ENCODE measurements at places on chromosomes 1 and 21. TPM values are rescaled to one million over a fixed set of nuclear protein-coding genes. Genes with fewer than 3 reads are reported as not detected.

DNA sequence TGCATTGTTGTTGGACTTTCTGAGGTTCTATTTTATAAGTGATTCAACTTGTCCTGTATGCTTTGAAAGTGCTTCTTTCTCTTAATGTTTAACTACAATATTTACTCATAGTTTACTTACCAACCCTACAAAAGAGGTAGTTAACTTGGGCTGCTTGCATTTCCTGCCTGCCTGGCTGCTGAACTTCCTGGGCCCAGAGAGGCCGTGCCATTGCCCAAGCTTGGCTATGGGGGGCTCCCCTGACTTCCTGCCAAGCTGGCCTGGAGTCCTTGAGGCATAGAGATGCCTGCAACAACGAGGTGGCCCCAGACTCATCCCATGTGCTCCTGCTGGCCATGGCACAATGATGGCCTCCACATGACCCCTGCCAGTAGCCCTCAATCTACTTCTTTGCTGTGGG lies 361.6 kb upstream of the PLD5 start:
- no peak for DNase-seq

GRCh38 chr1:89611721-89612120 lies 21.2 kb upstream of the LRRC8C start:
- DNase-seq: no peak

DNA sequence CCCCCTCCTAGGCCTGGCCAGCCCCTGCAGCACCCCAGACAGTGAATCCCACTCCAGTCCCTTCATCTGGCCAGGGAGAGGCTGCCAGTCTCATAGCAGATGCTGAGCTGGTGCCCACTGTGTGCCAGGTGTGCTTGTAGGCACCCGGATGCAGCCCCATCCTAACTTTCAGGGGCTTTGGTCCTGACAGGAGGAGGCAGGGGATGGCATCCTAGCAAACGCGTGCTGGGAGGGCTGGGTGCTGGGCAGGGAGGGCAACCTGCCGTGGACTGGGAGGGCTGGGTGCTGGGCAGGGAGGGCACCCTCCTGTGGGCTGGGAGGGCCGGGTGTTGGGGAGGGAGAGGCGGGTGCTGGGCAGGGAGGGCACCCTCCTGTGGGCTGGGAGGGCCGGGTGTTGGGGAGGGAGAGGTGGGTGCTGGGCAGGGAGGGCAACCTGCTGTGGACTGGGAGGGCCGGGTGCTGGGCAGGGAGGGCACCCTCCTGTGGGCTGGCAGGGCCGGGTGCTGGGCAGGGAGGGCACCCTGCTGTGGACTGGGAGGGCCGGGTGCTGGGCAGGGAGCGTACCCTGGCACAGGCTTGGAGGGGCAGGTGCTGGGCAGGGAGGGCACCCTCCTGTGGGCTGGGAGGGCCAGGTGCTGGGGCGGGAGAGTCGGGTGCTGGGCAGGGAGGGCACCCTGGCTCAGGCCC lies 35.3 kb downstream of the SLC19A1 start:
- DNase-seq: no peak

DNA sequence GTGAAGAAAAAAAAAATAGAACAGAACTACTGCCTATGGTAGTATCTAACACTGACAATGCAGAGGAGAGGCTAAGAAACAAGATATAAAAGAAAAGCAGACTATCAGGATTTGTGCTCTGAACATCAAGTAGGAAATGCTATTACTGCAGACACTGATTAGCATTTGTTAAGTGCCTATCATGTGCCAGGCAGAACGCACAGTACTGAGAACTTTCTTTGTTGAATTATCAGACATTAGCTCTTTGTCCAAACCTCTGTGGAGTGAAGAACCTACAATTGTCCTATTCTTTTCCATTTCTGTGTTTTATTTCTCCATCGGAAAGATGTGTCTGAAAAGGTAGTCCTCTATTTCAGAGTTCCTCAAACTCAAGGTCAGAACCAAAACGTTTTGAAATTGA lies 30.5 kb upstream of the DISP1 start:
- no peak for DNase-seq

- peak; percentile 96 for DNase-seq
Observed at GRCh38 chr1:161115132-161115711, 2.6 kb downstream of the PFDN2 start.

DNA sequence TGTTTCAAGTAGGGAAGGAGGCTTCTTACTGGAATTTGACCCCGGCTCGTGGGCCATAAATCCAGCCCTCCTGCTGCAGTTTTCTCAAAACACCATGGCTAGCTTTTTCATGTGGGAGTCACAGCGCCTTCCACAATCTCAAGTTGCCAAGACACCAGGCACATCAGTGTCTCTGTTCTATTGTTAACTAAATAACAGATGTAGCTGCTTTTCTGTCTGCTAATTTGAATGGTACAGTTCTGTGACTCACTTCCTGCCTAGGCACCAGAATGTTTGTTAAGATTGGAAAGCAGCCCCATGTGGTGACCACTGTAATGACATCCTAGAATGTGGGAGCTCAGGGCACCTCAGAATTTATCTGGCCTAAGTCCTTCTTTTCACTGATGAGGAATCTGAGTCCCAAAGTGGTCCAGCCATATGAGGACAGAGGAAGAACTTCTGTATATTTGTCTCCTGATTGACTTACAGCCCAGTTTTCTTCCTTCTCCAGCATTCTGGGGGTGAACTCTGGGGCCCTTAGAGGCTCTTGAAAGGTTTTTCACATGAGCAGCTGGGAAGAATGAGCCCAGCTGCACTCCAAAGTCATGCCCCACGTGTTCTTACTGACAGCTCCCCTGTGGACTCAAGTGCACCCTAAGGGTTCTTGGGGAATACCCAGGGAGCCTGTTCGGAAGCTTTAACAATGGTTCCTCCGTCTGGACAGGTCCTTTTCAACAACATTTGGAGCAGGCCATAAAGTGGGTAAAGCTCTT lies 27.5 kb downstream of the TRIM45 start:
- peak; percentile 96 for DNase-seq

DNA sequence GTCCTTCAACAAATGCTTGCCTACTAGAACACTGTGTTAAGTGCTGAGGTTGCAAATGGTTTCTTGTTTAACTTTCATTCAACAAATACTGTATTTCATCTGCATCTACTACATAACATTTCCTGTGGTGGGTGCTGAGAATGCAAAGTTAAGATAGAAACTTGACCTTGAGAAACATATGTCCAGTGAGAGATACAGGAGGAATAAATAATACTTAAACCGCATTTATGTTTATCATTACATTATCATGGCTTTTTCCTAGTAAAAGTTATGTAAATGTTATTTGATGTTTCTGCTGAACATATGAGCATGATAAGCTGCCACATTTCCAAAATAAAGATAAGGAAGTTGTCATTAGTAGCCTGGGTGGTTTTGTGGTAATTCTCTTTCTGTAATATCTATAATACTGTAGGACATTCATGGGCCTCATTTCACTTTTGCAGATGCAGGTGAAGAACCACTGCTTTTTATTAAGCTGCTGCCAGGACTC lies 590.4 kb downstream of the PLPP3 start:
- DNase-seq: no peak

- no peak for DNase-seq
Observed at GRCh38 chr1:38563942-38564735, 295.4 kb downstream of the RRAGC start.

DNA sequence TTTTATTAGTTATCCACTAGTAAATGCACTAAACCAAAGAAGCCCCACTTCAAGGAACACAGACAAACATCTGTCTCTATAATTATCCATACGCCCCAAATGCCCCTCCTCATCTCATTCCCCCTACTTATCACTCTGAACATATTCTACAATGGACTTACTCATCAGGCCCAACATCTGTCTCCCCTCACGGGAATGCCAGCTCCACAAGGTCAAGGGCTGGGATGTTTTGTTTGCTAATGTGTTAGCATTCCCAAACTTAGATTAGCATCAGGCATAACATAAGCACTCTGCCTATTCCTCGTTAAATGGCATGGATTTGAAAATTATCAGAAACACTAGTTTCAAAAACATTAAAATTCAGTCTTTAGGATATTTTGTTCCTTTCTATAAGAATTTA lies 279.5 kb downstream of the DSCAM start:
- DNase-seq: no peak

DNA sequence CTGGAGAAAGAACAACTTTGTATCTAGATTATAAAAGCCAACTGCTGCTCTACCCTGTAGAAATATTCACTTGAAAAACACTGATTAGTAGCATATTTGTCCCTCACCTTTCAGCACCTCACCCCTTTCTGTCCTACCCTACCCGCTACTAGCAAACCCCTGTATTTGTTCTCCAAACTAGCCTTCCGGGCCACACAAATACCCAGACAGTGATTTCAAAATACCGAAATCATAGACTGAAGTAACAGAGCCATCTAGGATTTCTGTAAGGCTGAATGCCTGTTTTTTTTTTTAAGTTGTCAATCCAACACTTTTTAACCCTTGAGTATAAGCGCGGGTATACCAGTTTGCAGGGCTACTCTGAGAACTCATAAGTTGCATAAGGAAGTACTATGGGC lies 398 bp upstream of the DPT start:
- no peak for DNase-seq

GRCh38 chr1:35576061-35576765 lies 3.1 kb downstream of the TFAP2E start:
- no peak for DNase-seq

DNA sequence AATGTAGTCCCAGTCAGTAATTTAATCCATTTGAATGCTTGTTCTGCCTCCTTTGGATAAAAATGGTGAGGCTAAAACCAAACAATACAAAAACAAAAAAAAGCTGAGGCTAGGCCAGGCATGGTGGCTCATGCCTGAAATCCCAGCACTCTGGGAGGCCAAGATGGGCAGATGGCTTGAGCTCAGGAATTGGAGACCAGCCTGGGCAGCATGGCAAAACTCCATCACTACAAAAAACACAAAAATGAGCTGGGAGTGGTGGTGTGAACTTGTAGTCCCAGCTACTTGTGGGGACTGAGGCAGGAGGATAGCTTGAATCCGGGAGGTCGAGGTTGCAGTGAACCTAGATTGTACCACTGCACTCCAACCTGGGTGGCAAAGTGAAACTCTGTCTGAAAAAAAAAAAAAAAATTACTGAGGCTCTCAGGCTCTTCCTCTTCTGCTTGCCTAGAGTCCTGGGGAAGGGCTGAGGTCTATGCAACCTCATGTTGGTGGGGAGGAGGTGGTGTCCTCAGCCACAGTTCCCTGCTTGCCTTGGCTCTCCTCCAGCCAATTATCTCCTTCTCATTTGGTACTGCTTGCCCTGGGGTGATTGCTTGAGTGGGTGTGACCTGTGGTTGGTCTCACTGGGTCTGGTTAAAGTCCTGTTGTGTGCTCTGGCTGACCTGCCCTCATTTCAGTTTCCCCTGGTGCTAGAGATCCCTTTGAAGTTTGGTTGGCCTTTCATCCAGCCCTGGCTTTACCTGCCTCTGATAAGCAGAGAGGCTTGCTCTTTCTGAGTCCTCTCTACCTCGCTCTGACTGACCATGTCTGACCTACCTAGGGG lies 20.9 kb downstream of the S1PR1 start:
- no peak for DNase-seq

Gene CD52
- total RNA-seq: not detected

Gene OR2AK2
- total RNA-seq: not detected

Gene MRPL39
- 29.6 TPM for total RNA-seq

Gene PLXNA2
- 17.7 TPM for total RNA-seq

Gene RAD54L
- total RNA-seq: 1.9 TPM

Gene NBPF14
- total RNA-seq: 44.2 TPM

Gene CR1L
- total RNA-seq: not detected

Gene CFAP74
- total RNA-seq: not detected

Gene FHAD1
- total RNA-seq: 0.25 TPM

Gene AJAP1
- 0.34 TPM for total RNA-seq

Gene HSD3B1
- total RNA-seq: 2.8 TPM

Gene CCDC18
- total RNA-seq: 4.2 TPM

Gene KRTAP19-3
- not detected for total RNA-seq

Gene LIPI
- not detected for total RNA-seq

Gene HTR1D
- total RNA-seq: 3.8 TPM
